Globus pallidus (tissue), 1 donor: ENCODE measurements at places on chromosomes 3 and 15.
A peak's percentile ranks its signal among the peaks of the same experiment; 100 is the strongest.

GRCh38 chr3:151864423-151865101 lies 8.9 kb upstream of the SUCNR1 start:
- DNase-seq = no peak

GRCh38 chr3:183619624-183620251 lies 15.7 kb upstream of the KLHL24 start:
- no peak for DNase-seq

- DNase-seq = no peak
Measured at GRCh38 chr3:195820186-195820585, 8.5 kb upstream of the MUC4 start.

GRCh38 chr3:122006267-122006666 lies 15.8 kb downstream of the ILDR1 start:
- DNase-seq = no peak

DNA sequence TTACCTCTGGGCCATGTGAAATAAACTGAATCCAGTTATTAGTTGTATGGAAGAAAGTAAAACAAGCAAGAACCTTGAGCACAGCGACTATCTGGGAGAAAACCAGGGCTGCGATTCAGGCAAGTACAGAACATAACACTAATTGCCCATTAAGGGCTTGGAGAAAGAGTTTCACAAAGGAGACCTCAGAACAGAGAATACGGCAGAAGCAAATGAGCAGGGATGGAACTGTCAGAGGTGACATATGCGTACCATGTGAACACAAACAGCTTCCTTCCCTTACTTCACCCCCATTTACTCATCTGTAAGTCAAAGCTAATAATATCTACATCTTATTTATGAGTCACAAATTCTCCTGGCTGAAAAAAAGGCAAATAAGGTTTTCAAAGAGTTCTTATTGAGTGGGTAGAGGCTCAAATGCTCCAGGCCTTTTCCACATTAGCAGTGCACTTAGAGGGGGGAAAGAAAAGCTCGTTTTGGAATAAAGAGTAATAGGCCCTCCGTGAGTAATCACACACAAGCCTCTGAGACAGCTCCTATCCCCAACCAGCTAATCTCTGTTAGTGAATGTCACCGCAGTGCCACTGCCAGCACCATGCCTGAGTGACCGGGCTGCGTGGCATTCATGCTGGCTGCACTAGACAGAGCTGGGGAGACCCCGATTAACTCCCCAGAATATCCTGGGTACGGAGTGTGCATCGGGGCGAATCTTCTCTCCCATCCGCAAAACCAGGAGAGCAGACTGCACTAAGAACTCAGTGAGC lies 2.6 kb downstream of the PCSK6 start:
- DNase-seq = no peak

DNA sequence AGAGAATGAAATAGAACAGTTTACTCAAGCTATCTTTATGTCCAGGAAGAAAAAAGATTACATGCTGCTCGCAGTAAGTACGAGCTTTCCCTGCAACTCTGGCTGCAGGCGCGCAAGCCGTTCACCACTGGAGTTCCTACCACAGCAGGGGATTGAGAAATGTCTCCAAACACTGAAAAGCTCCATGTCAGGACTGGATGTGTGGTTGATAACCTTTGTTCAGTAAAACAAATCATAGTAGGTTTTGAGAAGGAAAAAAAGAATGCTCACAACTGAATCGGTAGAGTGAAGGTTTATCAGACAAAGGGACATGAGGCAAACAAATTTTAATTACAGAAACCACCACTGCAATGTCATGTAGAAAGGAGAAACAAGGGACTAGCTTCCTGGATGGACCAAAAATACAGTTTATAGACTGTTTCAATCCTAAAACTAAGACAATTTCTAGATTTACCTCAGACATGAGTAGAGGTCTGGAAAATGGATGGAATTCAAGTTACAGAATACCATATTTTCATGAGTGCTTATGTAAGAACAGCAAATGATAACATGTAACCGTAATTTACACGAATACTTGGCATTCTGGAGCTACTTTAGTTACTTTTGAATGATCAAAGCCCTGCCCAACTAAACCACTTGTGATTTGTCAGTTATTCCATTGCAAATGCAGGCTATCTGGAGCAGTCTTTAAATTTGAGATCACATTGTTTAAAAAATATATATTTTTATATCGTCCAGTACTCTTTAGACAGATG lies 471.1 kb downstream of the SHQ1 start:
- DNase-seq = no peak

GRCh38 chr3:144415492-144415891 lies 443.9 kb downstream of the DIPK2A start:
- DNase-seq = no peak

GRCh38 chr15:70037292-70037640 lies 60.5 kb downstream of the TLE3 start:
- DNase-seq = no peak

DNA sequence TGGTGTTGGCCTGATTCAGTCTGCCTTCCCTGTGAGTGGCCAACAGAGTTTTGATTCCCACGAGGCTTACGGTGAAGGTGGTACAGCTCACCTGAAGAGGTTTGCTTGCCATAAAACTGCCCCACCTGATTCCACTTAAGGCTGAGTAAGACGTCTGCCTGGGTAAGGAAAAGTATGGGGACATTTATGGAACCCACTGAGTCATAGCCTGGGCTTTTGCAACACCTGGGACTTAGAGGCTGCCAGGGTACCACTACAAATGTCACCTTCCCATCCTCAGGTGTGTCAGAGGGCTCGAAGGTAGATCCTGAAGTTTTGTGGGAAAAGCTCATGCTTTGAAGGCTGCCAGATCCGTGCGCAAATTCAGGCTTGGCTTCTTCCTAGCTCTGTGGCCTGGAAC lies 56.9 kb upstream of the SLCO2A1 start:
- DNase-seq = no peak

GRCh38 chr3:114408736-114409670 lies 115.2 kb downstream of the TIGIT start:
- DNase-seq = no peak

GRCh38 chr3:7764115-7764514 lies 737.5 kb upstream of the LMCD1 start:
- peak; percentile 29 for DNase-seq

GRCh38 chr3:192917028-192917403 lies 640 bp downstream of the MB21D2 start:
- peak; percentile 74 for DNase-seq

DNA sequence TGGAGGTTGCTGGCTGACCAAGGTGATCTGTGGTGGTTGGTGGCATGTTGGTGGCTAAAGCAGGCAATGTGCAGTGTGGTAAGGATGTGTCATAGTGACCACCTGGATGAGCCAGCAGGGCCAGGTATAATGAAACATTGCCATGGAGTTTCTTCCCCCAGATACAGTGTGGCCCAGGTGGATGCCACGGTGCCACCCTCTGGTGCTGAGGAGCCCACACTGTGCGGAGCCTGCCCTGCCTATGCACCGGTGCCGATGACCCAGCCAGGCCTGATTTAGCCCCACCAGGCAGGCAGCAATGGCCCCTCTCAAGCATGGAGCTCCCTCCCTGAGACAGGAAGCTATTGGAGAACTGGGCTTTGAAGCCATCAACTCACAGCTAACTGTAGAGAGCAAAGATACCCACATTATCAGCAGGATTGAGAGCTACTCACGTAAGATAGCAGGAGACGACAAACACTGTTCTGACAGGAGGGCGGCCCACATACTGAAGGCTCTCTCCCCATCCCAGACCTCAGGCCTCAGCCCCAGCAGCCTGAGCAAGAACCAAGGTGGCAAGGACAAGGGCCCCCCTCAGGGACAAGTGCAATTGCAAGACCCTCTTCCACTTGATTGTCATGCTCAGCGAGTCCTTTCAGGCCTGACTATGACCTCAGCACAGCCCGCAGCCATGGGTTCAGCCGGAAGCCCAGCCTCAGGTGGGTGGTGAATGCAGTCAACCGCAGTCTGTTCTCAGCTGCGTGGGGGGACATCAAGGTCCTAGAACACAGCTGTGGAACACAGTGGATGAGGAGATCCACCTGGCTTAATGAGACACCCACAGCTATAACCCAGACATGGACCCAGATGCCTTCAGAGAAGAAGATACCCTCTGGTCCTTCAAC lies 82.8 kb upstream of the CDV3 start:
- DNase-seq = no peak

DNA sequence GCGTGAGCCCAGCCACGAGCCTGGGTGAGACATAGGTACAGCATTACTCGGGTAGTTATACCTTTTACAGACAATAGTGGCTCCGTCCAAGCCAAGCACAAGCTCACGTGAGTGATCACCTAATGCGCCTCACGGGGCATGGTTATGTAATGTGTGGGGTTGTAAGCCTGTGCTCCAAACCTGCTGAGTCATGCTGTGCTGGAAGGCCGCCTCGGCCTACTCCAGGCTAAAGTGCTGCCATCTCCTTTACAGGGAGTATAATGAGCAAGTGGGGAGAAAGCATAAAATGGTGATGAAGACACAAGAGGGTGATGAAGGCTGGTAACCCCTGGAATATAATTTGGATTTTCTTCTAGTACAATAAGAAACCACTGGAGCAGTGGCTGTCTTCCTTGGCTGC lies 175.8 kb upstream of the STT3B start:
- DNase-seq = no peak

DNA sequence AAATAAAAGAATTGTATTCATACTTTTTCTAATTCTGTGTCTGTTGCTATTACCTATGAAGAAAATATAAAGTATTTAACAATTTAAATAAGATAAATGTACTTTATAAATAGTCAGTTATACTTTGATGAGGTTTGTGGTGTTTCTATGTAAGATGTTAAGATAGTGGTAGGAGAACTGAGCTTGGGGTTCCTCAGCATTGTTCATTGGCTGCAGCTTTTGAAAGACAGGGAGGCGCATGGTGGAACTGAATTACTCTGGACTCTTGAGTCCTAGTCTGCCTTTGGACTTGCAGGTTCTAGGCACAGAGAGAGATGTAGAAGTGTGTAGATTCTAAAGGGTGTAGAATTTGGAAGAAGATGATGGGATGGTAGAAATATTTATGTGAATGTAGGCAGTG lies 23.1 kb downstream of the LMLN start:
- DNase-seq = no peak

- DNase-seq = no peak
Measured at GRCh38 chr3:51373658-51374421, 11.3 kb upstream of the MANF start.

DNA sequence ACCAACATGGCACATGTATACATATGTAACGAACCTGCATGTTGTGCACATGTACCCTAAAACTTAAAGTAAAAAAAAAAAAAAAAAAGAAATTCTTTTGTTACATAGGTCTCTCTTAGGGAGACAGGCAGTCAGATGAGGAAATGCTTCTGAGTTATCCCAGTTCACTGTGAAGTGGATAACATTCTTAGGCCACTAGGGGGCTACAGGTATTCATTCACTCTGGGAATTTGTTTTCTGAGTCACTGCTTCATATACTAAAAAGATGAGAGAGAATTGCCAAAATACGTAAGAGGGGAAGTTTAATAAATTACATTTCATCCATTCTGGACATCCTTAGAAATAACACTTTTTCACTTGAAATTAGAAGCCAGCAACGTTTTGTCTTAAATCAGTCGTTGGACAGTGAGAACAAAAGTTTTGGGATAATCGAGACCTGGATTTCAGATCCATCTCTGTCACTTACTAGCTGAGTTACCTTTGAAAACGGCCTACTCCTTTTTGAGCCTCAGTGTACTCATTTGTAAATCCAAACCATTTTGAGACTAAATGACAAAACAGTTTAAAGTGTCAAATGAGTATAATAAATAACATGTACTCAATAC lies 738.4 kb upstream of the ALCAM start:
- peak; percentile 6 for DNase-seq

DNA sequence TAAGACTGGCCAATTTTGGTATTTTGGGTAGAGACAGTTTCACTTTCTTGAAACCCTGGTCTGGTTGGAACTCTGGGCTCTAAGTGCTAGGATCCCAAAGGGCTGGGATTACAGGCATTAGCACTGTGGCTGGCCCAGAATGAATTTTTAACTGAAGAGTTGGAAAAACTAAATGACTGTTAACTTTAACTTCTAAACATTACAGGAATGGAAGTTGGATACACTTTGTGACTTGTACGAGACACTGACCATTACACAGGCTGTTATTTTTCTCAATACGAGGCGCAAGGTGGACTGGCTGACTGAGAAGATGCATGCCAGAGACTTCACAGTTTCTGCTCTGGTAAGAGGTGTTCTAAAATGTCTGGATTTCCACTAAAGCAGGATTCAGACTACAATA lies 3.5 kb downstream of the EIF4A2 start:
- no peak for DNase-seq

- DNase-seq = no peak
Measured at GRCh38 chr3:46901591-46902187, 24.2 kb downstream of the PTH1R start.

- DNase-seq = no peak
Measured at GRCh38 chr3:31962801-31963205, 18.3 kb downstream of the OSBPL10 start.

DNA sequence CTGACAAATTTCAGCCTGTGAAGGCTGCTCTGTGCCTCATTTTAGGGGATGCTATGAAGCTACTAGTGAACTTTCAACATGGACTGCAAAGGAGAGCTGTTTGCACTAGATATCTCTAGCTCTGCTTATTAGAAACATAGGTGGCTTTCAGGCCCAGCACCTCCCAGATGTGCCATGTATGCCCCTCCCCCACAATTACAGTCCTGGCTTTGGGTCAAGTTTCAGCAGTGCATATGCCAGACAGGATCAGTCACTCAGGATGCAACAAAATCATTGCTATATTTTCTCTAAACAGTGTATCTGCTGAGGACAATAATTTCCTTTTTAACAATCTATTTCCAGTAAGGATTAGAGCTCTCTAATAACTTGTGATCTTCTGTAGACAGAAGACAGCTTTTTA lies 178.8 kb upstream of the STAC start:
- DNase-seq = no peak

DNA sequence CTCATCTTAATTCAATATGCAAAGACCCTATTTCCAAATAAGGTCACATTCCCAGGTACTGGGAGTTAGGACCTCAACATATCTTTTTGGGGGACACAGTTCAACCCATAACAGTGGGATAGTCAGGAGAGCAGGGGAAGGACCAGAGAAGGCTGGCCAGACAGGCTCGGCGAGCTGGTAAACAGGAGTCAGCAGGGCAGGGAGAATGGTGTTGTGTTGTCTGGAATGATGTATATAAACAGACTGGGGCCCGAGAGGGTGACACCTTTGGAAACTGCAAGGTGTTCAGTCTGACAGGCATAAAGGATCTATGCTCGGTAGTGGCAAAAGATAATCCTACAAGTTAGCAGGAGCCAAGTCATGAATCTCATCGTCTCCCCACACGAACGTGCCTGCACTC lies 10.1 kb upstream of the PPP1R2 start:
- DNase-seq = no peak

DNA sequence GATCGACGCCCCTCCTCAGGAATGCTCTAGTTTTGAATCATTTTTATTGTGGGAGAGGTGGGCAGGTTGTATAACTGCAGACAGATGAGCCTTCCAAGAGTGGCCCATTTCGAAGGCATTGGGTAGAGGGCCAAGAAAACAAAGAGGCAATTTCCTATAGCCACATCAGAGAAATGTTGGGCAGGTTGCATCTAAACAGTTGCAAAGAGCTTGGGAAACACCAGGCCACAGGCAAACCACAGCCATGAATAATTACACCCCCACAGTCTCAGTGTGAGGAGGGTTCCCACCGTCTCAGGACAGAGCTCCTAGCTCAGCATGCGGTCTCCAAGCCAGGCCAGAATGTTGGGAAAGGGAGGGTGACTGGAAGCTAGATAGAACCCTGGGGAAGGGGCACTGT lies 257.3 kb downstream of the ABHD5 start:
- no peak for DNase-seq

- DNase-seq = no peak
Measured at GRCh38 chr3:63303238-63303637, 25.1 kb downstream of the SYNPR start.

- no peak for DNase-seq
Measured at GRCh38 chr3:132804498-132804897, 82.3 kb upstream of the NPHP3 start.
